ENCODE measurements at places on chromosomes 4 and X.
A peak's percentile ranks its signal among the peaks of the same experiment; 100 is the strongest.

- no peak for DNase-seq
Observed at GRCh38 chrX:54494166-54494988, 1.7 kb downstream of the FGD1 start.

DNA sequence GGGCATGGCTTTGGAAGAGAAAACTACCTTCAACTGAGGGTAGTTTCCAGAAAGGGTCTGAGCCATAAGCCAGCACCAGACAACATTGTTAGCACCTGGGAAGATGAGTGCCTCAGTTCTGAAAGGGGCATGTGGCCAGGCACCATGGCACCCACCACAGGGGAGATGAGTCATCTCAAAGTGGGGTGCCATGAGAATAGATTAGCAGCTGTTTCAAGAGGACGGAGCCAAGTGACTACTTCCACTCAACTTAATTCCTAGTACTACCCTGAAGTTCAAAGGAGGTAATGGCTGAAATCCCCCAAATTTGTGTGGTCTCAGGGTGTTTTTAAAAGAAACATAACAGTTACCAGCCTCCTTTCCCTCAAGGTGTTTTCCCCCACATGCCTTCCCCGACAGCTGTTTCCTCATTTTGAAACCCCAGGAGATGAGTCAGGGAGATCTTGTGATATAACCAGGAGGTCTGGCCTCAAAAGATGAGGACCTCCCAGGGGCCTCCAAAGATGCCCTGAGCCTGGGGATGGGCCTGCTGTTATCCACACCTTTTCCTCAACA lies 27.8 kb upstream of the FTHL17 start:
- peak; percentile 36 for DNase-seq

DNA sequence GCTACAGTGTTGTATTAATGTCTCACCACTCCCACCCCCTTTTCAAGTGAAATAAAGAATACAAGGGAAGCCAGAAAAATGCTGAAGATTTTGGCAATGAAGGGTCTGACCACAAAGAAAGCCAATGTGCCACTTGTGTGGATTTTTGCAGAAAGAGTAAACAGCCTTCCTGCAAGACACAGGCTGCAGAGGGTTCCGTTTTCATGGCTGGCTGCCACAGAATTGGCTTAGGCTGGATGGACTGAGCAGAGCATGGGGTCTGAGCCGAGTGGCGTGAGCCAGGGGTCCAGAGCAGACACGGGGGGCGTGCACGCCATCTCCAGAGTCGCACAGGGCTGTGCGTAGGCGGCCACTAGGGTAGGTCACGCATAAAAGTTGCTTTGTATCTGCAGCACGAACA lies 69.2 kb downstream of the MTNR1A start:
- DNase-seq: no peak

GRCh38 chr4:170051402-170051801 lies 25.2 kb upstream of the MFAP3L start:
- DNase-seq: no peak

DNA sequence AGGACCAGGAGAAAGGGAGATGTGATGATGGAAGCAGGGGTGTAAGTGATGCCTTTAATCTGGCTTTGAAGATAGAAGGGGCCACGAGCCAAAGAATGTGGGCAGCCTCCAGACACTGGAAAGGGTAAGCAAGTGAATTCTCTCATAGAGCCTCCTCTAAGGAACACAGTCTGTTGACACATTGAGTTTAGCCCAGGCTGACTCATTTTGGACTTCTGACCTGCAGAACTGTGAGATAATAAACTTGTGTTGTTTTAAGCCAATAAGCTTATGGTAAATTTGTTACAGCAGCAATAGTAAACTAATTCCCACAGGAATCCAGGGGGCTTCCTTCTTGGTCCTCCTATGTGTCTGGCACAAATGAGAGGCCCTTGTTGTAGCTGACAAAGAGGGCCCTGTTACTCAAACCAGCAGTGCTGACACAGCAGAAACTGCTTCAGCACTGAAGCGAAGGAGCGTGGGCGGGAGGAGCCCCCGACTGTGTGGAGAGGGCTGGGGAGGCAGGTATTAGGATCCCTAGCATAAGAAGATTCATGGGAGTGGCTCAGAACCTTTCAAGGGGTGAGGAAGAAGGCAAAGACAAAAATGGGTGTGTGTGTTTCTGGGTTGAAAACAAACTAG lies 268.7 kb downstream of the NR3C2 start:
- DNase-seq: no peak

- DNase-seq: no peak
Observed at GRCh38 chr4:147078875-147079658, 133.4 kb upstream of the TTC29 start.

- DNase-seq: no peak
Observed at GRCh38 chrX:109920868-109921267, 82.0 kb upstream of the TMEM164 start.

DNA sequence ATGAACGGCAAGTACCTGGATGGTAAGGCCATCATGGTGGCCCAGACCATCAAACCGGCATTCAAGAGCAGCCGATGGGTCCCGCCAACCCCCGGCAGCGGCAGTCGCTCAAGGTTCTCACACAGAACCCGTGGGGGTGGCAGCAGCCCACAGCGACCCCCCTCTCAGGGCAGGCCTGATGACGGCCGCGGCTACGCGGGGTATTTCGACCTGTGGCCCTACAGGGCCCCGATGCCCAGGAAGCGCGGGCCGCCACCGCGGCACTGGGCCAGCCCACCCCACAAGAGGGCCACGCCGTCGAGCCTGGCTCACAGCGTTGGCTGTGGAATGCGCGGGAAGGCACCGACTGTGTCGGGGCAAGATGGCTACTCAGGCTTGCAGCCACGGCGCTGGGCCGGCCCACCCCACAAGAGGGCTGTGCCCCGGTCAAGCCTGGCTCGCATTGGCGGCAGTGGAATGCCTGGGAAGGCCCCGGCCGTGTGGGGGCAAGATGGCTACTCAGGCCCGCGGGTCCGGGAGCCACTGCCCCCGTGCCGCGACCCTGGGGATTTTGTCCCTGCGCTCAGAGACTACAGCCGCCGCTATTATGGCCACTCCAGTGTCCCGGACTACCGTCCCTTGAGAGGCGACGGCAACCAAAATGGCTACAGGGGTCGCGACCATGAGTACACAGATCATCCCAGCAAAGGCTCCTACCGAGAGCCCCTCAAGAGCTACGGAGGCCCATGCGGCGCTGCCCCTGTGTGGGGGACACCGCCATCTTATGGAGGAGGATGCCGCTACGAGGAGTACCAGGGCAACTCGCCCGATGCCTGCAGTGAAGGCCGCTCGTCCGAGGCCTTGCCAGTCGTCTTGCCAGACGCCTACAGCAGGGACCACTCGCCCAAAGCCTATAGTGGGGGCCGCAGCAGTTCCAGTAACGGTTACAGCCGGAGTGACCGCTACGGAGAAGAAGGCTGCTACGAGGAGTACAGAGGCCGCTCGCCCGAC lies 731 bp downstream of the RBMXL3 start:
- no peak for DNase-seq

GRCh38 chr4:143435955-143436354 lies 77.5 kb upstream of the SMARCA5 start:
- DNase-seq: no peak

DNA sequence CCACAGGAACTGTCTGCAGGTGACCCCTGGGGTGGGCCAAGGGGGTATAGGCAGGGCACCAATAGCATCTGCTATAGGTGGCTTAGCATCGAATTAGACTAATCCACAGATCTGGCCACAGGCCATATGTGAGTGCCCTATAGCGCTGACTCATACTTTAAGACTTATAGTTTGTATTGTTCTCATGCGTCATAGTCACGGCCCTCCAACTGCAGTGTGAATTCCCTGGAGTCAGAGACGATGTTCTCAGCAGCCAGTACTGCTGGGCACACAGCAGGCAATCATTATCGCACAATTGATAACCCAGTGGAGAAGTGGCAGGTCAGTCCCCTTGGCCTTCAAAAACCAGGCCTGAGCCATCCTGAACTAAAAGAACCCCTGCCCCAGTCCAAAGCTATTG lies 58.1 kb downstream of the ADGRG2 start:
- no peak for DNase-seq

GRCh38 chrX:130893356-130894085 lies 9.5 kb downstream of the ENOX2 start:
- DNase-seq: no peak

Measured in GM13976 (cell line).